ENCODE measurements at places on chromosomes 3 and 15.

- no peak for DNase-seq
Observed at GRCh38 chr3:90062631-90063200, 955.3 kb downstream of the EPHA3 start.

DNA sequence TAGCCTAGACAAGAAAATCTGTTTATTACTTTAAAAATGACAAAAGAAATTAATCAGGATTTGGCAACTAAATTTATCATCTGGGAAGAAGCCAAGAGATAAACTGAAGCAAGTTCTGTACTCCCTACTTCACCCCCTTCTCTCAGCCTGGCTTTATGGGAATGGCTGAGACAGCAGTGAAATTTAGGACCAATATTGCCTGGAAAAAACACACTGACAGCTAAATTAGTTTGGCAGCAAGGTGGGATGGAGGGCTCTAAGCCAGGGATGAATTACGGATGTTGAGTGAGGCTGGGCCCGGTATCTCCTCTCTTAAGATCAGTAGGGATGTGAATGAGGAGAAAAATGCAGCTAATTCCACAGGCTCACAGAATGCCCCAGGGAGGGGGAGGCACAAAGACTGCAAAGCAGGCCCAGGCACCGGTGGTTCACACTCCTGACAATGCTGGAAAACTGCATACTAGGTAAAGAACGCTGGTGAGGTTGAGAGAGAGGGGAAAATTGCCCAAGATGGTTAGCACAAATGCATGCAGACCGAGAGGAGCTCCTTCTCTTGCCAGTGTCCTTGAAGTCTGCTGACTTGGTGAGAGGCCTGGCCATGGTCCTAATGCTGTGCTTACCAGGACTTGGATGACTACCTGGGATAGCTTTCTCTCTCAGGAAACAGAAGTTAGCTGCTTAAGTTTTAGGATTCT, 89.0 kb downstream of the WDR76 start:
- DNase-seq = no peak

GRCh38 chr3:48555949-48556795, 431 bp downstream of the PFKFB4 start:
- no peak for DNase-seq

- no peak for DNase-seq
Observed at GRCh38 chr3:31220431-31220830, 312.3 kb upstream of the STT3B start.

GRCh38 chr3:186193534-186194450, 84.9 kb upstream of the ETV5 start:
- DNase-seq = no peak

GRCh38 chr3:112074006-112074405, 12.2 kb upstream of the C3orf52 start:
- DNase-seq = no peak

- peak; percentile 9 for DNase-seq
Observed at GRCh38 chr15:78992416-78993256, 47.8 kb upstream of the CTSH start.

DNA sequence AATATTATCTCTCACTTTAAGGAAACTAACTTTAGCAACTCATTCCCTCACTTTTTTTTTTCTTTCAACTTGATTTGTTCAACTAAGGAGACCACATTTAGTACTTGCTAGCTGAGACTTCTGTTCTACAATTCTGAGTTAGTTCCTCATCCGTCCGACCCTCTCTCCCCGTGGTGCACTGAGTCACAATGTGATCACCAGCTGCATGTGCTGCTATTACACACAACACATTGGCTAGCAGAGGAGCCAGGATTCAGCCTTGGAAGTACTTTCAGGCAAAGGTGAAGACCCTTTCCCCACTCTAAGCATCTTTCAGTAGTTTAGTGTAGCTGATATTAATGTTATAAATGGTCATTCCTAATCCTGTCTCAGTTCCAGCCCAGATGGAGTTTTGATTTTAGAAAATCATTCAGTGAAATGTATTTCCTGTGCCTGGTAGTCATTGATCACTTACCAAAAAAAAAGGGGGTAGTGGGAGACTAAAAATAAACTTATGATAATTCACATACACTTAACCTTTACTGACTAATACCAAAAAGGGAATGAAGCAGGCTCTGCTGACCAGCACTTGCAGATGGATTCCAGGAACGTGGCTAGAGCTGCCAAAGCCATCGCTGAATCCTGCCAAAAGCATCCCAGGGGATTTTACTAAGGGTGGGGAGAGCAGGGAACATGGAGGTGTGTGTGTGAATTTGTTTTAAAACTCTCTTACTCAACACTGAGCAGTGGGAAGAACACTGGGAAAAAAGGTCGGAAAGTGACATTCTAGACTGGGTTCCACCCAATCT, 424.8 kb downstream of the LPP start:
- no peak for DNase-seq

- DNase-seq = no peak
Observed at GRCh38 chr15:39285071-39285470, 295.8 kb upstream of the THBS1 start.

DNA sequence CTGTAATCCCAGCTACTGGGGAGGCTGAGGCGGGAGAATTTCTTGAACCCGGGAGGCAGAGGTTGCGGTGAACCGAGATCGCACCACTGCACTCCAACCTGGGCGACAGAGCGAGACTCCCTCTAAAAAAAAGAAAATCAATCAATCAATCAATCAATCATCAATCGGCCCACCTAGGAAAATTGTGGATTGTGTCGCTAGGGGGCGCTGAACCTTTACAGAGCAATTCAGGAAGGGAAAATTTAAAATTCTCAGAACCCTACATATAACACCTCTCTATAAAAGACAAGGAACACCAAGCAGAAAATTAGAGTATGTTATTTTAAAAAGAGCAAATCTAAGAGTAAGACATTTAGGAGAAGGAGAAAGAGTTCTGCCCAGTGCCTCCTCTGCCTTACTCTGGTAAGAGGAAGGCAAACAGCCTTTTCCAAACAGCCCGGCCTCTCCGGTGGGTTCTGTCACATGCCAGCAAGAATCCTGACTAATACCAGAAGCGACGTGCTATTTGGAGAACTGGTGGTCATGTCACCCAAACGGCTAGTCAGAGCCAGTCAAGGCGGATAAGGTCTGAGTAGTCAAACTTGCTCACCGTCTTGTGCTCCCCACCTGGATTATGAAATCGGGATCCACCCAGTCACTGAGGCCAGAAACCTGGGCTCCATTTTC, 22.3 kb upstream of the SMCO1 start:
- peak; percentile 73 for DNase-seq

DNA sequence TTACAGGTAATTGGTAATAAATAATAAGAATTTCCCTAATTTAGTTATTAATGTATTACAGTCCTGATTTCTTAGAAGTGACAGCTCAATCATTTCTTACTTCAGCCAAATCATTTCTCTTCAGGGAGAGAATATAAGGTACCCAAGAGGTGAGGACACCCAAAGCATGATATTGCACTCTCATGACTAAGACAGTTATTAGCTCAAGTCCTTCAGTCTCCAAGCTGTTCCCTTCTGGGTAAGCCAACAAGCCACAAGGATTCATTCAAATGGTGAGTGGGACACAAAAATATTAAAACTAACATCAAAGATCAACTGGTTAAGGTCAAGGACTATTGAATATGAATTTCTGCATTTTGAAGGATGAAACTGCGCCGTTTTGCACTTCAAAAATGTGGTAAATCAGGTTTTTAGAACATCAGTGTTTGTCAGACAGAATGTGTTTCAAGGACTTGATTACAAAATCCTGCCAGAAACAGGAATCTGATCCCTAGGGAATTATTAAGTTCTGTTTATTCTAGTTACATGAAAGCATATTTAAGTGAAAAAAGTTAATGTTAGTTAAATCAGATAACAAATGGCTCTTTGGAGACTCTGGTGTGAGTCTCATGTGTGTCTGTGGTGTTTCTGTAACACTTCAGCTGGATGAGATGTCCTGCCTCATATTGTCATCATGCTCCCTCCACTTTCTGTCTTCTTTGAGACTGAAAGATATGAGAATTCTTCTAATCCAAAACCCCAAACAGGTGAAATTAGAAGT, 101.7 kb upstream of the COL8A1 start:
- DNase-seq = no peak

DNA sequence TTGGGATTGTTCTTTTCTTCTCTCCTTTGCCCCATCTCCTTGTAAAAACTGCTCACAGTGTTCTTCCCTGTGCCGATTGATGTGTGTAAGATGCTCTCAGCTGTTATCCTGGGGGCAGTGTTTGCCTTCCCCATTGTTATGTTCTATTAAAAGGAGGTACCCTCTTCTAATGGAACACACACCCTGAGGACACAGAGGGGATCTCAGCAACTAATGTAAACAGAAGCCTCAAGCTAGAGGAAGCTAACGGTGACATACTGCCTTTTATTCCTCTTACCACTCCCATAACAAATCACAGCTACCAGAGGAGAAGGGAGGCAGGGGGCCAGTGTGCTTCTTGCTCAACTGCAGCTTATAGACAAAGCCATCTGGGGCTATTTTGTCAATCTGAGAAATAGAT, 2.2 kb downstream of the TAGLN3 start:
- no peak for DNase-seq

DNA sequence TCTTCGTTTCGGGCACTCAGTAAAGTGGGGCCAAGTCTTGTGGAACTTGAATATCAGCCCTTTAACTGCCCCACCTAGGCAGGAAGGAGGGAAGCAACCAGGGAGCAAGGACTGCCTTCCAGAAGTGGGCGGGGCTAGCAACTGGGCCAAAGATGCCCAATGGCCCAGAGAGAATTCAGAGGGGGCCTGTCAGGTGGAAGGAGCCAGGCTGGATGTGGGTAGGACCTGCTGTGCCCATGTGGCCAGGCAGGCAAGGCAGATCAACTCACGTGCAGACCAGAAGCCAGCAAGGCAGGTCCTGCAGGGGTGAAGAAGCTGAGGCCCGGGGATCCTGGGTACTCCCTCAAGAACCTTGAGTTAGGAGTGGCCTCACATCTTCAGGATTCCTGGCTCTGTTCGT, 5.5 kb downstream of the MAP6D1 start:
- no peak for DNase-seq

- DNase-seq = no peak
Observed at GRCh38 chr3:156602424-156602823, 47.5 kb upstream of the SSR3 start.

GRCh38 chr15:96521386-96521785, 190.9 kb downstream of the NR2F2 start:
- no peak for DNase-seq

DNA sequence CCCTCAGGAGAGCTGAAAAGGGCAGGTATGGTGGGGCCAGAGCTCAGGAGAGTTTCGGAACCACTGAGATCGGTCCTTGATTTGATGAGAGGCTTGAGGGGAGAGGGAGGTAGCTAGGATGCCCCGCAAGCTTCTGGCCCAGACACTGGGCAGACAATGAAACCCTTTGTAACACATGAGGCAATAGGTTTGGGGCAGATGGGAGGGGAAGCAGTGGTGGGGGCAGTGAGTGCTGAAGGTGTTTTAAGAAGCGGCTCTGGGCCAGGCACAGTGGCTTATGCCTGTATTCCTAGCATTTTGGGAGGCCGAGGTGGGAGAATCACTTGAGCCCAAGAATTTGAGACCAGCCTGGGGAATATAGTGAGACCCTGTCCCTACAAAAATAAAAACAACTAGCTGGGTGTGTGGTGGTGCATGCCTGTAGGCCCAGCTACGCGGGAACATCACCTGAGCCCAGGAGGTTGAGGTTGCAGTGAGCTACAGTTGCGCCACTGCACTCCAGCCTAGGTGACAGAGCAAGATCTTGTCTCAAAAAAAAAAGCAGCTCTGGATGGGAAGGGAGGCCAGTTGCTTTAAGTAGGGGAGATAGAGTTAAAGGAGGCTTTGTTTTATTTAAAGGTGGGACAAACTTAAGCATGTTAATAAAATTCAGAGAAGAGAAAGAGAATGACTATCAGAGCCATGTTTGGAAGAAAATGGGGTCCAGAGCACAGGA, 9.6 kb upstream of the SNX22 start:
- DNase-seq = no peak

GRCh38 chr15:90812171-90812957, 56.0 kb upstream of the FURIN start:
- DNase-seq = no peak
